K562 (cell line): ENCODE measurements at places on chromosomes 12 and 14. TPM values are rescaled to one million over a fixed set of nuclear protein-coding genes. Genes with fewer than 3 reads are reported as not detected.

The ADAM21 gene
- total RNA-seq: not detected in 2 replicates

The IFNG-AS1 gene
- not detected in 2 replicates for total RNA-seq

The GCN1 gene
- 172 and 190 TPM in 2 replicates for total RNA-seq

The CRIP1 gene
- 0.58 and 0.98 TPM in 2 replicates for total RNA-seq

The TDRD9 gene
- not detected in 2 replicates for total RNA-seq

The ALDH1L2 gene
- 9.2 and 9.6 TPM in 2 replicates for total RNA-seq

The MEG3 gene
- total RNA-seq: 2.7 and 3.8 TPM in 2 replicates

The AKAP6 gene
- total RNA-seq: 0.42 and 0.62 TPM in 2 replicates

The PIANP gene
- not detected in 2 replicates for total RNA-seq

The KRT5 gene
- not detected in 2 replicates for total RNA-seq

The FOXN3 gene
- total RNA-seq: 1.3 and 1.7 TPM in 2 replicates

The OTOGL gene
- 0.02 TPM in 1 of 2 replicates, not detected in the other for total RNA-seq

The SIRT4 gene
- total RNA-seq: 2.5 and 3.1 TPM in 2 replicates

The PGF gene
- 0.29 and 0.44 TPM in 2 replicates for total RNA-seq

GRCh38 chr12:33267641-33268040 is 172.0 kb downstream of the SYT10 start:
- no peak for DNase-seq

DNA sequence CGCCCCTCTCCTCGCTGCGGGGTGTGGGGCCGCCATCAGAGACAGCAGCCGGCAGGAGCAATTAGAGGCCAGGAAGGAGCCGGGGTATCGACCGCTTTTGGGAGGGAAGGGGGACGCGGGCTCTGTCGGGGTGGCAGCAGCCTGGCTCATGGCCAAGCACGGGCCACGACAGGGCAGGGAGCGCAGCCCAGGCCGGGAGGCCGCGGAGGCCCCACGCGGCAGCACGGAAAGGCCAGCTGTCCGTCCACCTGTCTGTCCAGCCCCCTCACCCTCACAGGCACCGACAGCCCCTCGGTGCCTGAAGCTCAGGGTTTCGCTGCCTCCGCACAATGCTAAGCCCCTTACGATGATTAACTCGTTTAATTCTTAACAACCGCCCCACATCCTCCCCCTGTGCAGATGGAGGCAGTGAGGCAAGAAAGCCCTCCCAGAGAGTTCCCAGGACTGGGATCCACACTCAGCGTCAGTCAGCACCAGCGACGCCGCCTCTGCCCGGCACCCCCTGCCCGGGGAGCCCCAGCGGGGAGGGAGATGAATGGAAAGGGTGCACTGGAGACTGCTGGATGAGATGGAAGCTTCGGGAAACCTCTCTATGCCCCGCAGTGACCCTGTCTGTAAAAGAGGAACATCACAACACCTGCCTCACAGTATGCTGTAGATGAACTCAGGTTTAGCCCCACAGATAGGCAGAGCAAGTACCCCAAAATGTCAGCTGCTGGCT is 23.7 kb downstream of the NCOR2 start:
- no peak for DNase-seq

GRCh38 chr12:104929977-104930376 is 28.1 kb downstream of the SLC41A2 start:
- DNase-seq: no peak

DNA sequence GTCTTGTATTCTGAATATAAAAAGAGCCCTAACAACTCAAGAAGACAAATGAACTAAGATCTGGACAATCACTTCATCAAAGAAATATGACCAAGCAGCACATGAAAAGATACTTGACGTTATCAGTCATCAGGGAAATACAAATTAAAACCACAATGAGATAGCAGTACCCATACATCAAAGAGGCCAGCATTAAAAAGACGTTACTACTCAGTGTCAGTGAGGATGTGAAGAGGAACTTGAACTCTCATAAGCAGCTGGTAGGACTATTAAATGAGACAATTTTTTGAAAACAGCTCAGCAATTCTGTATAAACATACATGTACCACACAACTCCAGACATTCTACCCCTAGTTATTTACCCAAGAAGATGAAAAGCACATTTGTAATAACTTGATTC is 55.9 kb downstream of the FERMT2 start:
- DNase-seq: no peak

- DNase-seq: no peak
Measured at GRCh38 chr14:95741038-95741490, 27.1 kb upstream of the TCL1A start.

GRCh38 chr12:112988224-112988623 is 9.9 kb downstream of the OAS2 start:
- DNase-seq: no peak

- DNase-seq: no peak
Measured at GRCh38 chr14:105151084-105151837, 17.3 kb downstream of the JAG2 start.

GRCh38 chr12:62931477-62931876 is 3.5 kb downstream of the PPM1H start:
- DNase-seq: no peak

GRCh38 chr12:77973579-77973978 is 142.9 kb downstream of the NAV3 start:
- DNase-seq: no peak

DNA sequence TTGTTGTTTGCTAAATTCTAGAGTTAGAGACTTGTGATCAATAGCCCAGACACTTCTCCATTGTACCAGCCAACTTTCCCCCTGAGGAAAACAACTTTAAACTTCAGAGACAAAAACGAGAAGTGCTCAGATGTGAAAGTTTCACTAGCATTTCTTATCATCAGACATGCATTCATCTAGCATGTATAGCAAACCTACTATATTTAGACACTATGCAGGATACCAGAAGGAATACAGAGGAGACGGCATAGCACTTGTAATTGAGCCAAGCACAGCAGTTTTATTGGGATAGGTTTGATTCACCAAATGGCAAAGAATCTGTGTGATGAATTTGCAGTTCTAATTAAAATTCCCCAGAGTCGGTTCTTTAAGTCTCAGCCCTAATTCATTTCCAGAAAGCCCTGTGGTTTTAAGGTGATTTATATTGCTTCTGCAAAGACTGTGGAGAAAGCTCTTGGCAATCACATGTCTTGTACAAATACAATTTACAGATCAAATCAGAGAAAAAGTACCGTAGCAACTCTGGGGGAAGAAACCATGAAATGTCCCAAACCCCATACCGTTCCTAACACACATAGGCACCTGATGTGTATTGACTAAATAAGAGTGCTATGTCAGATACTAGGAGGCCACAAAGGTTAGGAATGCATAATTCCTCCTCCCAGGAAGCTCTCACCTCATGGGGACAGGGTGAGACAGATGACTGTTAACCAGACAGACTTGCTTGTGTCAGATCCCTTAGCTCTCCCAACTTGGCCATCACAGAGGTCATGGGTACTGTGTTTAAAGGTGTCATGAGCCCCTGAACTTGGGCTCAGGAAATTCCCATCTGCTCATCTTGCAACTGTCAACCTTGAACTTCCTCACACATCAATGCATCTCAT is 69.6 kb upstream of the KRAS start:
- no peak for DNase-seq

GRCh38 chr14:104843442-104844305 is 21.4 kb upstream of the CEP170B start:
- DNase-seq: no peak

GRCh38 chr12:27064397-27065342 is 17.7 kb downstream of the C12orf71 start:
- no peak for DNase-seq

DNA sequence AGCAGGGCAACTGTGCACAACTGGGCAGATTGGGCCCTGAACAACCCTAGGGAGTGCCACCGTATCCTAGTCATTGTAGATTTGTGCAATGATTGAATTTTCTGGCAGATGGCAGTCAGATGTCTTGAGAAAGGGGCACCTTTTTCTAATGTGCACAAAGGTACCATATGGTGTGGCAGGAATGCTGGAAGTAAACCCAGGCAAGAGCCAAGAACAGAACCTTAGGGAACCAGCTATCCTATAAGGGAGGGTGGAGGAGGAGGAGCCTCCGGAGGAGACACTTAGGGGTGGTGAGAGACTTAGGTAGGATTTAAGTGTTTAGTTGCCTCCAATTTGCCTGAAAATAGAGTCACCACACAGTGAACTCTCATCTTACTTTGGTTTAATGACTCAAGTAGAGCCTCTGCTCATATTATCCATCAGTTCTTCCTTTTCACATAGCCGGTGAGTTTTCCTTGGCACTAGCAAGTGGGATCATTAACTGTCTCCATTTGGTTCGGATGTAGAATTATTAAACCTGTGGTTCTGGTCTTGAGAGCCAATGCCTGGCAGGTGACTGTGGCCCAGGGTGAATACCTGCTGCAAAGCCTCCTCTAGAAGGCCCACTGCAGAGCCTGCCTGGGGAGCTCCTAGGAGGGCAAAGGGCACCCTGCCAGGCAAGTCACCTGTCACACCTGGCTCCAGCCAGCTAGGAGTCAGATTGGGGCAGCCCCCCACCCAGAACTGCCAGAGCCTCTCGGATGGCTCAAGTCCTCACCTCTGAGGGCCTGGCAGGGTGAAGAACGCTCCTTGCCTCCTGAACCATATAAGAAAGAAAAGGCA is 184.4 kb upstream of the HIF1A start:
- no peak for DNase-seq

DNA sequence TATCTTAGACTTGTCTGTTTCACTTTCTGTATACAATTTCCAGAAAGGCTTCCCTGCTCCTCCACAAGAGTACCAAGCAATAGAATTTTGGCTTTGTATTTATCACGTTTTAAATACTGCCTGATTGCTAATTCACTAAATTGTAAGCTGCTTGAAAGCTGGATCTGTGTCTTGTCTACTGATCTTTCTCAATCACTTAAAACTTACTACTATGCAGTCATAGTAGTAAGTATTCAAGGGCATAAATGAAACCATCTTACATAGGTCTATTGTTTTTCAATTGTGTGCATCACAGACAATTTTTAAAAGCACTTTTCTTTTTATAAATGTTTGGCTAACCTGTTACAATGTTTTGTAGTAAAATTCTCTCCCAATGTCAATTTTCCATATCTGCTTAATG is 1.2 kb upstream of the GLIPR1L2 start:
- DNase-seq: no peak

- DNase-seq: no peak
Measured at GRCh38 chr12:67471810-67472209, 176.7 kb upstream of the DYRK2 start.

- DNase-seq: no peak
Measured at GRCh38 chr14:66662374-66662773, 154.4 kb downstream of the GPHN start.

DNA sequence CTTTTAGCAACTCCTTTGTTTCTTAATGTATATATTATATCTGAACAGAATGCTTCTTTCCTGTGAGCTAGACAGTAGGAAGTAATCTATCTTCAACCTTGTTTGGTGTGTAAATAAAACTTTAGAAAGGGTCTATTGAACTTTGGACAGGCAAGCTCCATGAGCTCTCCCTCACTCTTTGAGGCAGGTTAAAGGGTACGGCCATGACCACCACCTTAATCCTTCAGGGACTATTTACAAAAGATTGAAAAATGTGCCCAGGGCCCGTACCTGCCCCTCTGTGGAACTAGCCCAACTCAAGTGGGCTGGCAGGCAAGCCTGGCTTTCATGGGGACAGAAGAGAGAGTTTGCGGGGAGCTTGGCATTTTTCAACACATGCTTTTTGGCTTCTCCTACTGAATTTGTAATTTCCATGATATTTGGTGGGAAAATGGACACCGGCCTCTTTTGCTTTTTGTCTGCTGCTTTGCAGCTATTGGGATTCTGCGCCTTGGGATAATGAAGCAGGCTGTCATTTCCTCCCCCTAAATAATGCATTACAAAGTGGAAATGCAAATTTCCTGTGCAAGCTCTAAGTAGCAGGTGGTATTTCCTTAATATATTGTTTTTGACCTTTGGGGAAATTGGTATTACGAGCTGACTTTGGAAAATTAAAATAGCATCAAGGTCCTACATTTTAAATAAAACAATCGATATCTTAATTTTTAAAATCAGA is 106.0 kb downstream of the HMGA2 start:
- no peak for DNase-seq

DNA sequence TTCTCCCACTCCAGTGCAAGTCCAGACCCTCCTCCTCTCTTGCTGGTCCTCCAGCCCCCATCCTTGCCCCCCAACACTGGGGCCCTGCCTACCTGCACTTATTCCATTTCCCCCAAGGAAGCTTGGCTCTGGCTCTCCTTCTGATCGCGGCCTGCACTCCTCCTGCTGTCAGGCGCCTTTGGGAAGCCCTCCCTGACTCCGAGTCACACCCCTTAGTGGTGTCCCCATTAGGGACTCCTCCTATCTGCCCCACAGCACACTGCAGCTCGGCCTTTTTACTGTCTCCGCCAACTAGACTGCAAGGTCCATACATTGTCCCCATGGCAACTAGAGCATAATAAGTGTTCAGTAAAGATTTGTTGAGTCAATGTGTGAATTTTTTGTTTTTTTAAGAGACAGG is 32.9 kb downstream of the FIGNL2 start:
- no peak for DNase-seq

DNA sequence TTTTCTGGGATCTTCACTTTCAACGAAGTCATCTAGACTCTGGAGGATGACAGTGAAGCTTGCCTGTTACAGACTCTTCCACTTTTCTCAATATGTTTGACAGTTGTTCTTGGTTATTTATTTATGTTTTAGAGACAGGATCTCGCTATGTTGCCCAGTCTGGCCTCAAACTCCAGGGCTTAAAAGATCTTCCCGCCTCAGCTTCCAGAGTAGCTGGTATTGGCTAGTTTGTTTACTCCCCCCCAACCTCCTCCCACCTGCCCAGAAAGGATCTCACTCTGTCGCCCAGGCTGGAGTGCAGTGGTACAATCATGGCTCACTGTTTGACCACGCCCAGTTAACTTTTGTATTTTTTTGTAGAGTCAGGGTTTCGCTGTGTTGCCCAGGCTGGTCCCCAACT is 3.3 kb downstream of the SPATS2 start:
- DNase-seq: no peak

GRCh38 chr14:34348592-34348991 is 113.4 kb downstream of the SPTSSA start:
- no peak for DNase-seq

- DNase-seq: no peak
Measured at GRCh38 chr14:72463291-72463866, 430.5 kb downstream of the DPF3 start.

DNA sequence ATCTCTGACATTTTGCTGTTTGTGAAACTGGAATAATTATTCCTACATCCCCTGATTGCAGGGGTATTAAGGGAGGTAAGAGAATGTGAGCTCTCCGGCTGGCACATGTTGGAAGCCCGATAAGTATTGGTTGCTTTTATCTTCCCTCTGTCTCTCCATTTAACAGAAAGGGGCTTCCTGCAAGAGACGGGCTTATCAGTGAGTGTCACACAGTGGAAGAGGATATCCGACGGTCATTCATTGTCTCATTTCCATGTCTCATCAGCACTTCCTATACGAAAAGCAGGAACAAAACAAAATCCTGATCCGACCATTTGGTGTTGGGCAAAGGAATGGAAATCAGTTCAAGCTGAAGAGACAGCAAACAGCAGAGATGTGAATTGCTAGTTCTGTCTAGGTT is 10.7 kb downstream of the DYRK4 start:
- peak; percentile 62 for DNase-seq

- DNase-seq: peak; percentile 43
Measured at GRCh38 chr14:95432144-95433093, 84.0 kb downstream of the SYNE3 start.

DNA sequence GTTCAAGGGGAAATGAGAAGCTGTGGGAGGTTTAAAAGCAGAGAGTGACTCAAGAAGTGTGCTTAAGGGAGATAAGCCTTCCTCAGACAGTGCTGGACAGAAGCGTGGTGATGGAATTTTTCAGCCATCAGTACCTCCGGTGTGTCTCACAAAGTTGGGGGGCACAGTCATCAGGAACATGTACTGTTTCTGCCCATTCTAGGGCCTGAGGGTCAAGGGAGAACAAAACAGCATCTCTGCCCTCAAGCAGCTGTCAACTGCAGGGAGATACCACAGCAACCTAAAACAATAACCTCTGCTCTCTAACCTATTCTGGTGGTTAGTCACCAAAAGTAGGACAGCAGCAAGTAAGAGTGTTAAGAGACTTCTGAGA is 2.0 kb upstream of the STON2 start:
- peak; percentile 74 for DNase-seq
